ENCODE measurements at places on chromosomes 4 and X. TPM values are rescaled to one million over a fixed set of nuclear protein-coding genes. Genes with fewer than 3 reads are reported as not detected.

GRCh38 chr4:76238236-76238635, 13.3 kb upstream of the FAM47E start:
- DNase-seq = no peak

- DNase-seq = no peak
Measured at GRCh38 chr4:25494166-25494565, 117.1 kb downstream of the ANAPC4 start.

DNA sequence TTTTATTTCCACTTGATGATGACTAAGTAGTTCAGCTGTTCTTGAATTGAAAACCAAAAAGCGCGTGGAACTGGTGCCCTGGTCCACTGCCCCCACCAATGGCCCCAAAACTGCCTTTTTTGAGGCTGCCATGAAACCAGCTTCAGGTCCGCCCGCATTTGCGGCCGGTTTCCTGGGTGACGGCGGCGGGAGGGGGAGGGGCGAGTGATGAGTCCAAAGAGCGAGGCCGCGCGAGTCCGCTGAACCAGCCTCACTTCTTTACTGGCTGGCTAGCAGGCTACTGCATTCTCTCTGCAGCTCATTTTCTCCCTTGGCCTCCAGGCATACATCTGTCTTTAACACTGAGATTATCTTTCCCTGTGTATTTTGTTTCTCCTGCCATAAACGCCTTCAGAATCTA, 72.9 kb upstream of the FABP2 start:
- no peak for DNase-seq

ERAS gene
- polyA plus RNA-seq = 0.24 TPM

TRPC5OS gene
- 0.16 TPM for polyA plus RNA-seq

CDX4 gene
- polyA plus RNA-seq = not detected

SLC4A4 gene
- 73.8 TPM for polyA plus RNA-seq
